Bronchial epithelial cell (primary cell): ENCODE measurements at places on chromosomes 7 and 10. TPM values are rescaled to one million over a fixed set of nuclear protein-coding genes. Genes with fewer than 3 reads are reported as not detected.

The OSBPL3 gene
- total RNA-seq: 19.7 and 25.0 TPM in 2 replicates

DNA sequence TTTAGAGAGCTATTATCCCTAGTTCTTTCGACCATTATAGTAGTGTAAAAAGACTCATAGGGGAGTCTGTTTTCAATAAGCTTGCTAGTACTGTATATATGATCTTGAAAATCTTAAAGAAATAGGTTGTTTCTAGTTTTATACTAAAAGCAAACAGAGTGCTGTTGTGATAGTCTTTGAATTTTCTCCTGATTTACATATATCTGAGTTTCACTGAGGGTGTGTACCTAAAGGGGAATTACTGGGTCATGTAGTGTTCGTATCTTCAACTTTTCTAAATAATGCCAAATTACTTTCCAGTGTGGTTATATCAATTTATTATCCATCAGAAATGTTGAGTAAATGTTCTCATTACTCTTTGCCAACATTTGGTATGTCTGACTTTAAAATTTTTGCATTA is 70.8 kb upstream of the BAMBI start:
- DNase-seq: no peak

GRCh38 chr7:144575456-144575855 is 172.0 kb upstream of the NOBOX start:
- DNase-seq: no peak

The AMPH gene
- total RNA-seq: not detected in 2 replicates

DNA sequence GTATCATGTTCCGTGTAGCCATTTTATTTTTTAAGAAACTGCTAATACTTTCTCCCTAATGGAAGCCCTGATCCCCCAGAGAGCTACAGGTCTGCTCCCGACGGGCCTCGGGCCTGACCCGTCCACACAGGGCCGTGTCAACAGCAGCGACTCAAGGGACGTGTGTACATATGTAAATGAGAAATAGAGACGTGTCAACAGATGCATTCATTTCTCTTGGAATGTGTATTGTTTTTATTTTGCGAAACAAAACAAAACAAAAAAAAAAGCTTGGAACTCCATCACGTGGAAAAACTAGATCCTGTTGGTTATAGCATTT is 31.7 kb upstream of the PPIF start:
- DNase-seq: no peak

DNA sequence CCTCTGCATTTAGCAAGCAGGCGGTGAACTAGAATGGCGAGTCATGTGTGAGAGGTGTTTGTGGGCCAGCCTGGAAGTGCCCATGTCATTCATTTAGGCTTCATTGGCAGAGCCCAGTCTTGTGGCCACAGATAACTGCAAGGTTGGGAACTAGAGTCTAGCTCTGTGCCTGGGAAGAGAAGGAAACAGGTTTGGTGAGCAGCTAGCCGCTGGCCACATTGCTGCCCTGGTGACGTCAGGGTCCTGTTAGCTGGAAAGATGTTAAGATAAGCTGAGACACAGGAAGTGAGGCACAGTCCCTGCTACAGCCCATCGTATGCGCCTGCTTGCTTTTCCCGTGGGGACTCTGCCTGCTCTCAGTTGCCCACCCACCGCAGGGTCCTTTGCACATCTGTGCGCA is 185.5 kb downstream of the CAMK1D start:
- no peak for DNase-seq

DNA sequence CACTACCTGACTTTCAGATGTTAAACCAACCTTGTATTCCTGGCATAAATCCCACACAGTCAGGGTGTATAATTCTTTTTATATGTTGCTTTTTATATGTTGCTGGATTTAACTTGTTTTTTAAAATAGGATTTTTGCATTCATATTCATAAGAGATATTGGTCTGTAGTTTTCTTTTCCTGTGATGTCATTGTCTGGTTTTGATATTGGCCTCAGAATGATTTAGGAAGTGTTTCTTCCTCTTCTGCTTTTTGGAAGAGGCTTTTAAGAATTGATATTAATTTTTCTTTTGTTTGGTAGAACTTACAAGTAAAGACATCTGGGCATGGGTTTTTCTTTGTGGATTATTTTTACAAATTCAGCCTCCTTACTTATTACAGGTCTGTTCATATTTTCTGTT is 93.1 kb downstream of the CARD11 start:
- no peak for DNase-seq

DNA sequence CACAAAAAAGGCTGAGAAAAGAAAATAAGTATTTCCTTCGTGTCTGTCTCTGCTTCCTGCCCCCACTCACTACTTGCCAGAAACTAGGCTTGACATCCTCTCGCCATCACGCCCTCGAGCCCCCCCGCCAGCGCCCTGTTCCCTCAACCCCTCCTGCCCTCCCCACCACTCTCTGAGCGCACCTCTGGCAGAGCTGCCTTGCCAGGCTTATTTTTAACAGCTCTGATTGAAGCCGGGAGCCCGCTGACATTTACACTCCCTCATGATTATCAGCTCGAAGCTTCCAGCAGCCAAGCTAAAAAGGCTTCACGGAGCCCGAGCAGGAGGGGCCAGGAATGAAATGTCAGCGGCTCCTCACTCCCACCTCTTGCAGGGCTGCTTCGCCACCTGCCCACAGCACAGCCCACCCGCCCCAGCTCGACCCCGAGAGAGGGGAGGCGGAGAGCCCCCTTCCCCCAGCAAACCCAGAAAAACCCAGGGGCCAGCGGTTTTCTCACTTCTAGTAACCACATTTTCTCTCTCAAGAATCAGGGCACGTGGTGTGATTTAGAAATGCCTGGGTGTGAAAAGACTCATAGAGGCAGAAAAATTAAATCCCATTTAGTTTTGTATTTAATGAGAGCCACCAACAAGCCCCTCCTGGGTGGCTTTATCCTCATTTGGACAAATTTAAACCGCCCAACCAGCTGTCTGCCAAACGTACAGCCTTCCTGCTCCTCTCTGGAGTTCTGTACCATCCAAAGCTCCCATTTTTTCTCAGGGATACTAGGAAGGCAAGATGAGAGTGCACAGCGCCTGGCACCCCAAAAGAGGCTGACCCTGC is 89.3 kb downstream of the SLIT1 start:
- DNase-seq: no peak
